Ureter (tissue), 1 donor: ENCODE measurements at places on chromosomes 1 and 21. TPM values are rescaled to one million over a fixed set of nuclear protein-coding genes. Genes with fewer than 3 reads are reported as not detected.

The SAMD13 gene
- 4.7 TPM for total RNA-seq

The OR10J1 gene
- total RNA-seq, result not detected

The LDLRAD2 gene
- 1.1 TPM for total RNA-seq

The PRELP gene
- 128 TPM for total RNA-seq

The KCNK1 gene
- 6.9 TPM for total RNA-seq

The FMO4 gene
- 5.1 TPM for total RNA-seq

The PLA2G2C gene
- total RNA-seq, result not detected

The ERMAP gene
- 22.8 TPM for total RNA-seq

The MEGF6 gene
- total RNA-seq, result 22.2 TPM

The KRTAP20-2 gene
- total RNA-seq, result not detected

The FAM110D gene
- total RNA-seq, result 7.9 TPM

The RBM11 gene
- total RNA-seq, result 9.1 TPM

The KCNT2 gene
- total RNA-seq, result 9.5 TPM

The WDR64 gene
- total RNA-seq, result not detected

The SH2D5 gene
- total RNA-seq, result 0.49 TPM

The CYP4A11 gene
- total RNA-seq, result not detected
